ENCODE measurements at places on chromosomes 16 and 17.
A peak's percentile ranks its signal among the peaks of the same experiment; 100 is the strongest.

DNA sequence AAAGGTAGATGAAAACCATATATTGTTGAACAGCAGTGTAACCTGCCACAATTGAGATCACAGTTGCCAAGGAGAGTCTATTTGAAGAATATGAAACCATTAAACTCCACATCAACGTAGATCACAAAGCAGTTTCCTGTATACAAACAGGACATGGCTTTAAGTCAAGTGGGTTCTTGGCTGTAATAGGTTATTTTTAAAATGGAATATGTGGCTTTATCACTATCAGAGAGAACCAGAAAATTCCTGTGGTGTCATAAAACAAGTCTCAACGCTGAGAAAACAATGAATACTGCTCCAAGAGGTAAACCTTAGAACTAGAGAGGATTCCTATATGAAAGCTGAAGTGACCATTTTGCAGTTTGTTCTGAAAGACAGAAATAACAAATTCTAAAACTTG, 999.7 kb downstream of the CDH11 start:
- no peak for DNase-seq

DNA sequence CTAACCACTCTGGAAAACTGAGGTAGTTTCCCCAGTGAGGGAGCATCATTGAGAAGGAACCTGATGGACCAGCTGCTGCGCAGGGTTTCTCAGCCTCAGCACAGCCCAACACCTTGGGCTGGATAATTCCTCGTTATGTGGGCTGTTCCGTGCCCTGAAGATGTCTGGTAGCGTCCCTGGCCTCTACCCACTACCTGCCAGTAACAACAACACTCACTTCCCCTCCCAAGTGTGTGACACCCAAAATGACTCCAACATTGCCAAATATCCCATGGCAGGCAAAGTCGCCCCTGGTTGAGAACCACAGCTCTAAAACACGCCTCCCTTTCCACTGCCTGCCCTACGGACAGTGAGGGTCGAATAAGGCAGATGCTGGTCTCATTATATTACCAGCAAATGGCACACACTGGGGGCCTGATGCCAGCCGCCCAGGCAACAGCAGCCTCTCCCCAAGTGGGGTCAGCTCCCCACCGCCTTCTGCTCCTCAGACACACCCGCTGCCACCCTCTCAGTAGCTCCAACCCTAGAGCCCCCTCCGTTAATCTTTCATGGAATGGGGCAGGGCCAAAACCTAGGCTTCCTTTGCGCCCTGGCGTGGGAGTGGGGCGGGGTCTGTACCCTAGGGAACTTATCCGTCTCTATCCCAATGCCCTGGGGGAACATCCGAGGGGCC, 1.0 kb downstream of the RHBDF2 start:
- no peak for DNase-seq

DNA sequence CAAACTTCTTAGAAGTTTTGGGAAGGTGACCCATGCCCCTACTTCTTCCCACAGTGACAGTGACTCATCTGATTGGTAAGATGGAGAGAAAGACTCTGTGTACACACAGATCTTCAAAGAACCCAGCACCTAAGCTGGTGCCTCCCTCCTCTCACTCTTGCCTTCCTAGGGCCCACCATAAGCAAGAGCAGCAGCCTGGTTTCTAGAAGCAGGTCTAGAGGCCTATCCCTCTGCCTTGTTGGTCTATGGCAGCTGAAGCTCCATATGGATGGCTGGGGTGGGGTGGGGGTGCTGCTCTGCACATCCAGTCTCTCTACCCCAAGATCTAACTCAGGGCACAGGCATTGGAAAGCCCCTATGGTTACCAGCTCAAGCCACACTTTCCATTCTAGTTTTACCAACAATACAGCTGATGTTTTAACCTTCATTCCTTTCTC, 47.5 kb downstream of the STAT3 start:
- no peak for DNase-seq

DNA sequence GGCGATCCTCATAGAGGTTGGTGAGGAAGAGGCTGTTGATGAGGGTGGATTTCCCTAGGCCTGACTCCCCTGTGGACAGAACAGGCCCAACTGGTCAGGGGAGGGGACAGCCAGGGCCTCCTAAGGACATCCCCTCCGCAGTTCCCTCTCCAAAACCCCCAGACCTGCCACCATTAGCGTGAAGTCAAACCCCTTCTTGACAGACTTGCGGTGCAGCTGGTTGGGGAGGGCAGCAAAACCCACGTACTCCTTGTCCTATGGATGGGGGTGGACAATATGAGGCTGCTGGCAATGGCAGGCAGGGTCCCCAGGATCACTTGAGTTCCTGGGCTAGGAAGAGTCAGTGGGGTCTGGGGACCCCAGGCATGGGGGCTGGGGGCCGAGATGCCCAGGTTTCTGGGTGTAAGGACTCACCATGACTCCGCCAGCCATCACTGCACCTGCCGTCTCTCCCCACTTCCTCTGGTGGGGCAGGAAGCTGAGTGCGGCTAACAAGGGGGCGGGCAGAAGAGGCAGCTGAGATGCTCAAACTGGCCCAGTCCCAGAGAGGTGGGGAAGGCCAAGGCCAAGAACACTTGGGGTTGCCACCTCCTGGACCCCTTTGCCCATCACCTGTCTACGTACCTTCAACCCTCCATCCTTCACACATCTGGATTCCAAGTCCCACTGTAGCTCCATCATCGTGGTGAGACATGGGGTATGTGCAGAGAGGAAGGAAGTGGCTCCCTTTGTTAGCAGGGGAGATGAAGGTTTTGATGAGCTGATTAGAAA, at the start of gene SEPTIN1:
Gene SEPTIN1, minus strand, starts transcription at position 451 of the 771 bp plus-strand sequence. Its CDS starts 19 bp downstream, at position 432.
- DNase-seq, result no peak

DNA sequence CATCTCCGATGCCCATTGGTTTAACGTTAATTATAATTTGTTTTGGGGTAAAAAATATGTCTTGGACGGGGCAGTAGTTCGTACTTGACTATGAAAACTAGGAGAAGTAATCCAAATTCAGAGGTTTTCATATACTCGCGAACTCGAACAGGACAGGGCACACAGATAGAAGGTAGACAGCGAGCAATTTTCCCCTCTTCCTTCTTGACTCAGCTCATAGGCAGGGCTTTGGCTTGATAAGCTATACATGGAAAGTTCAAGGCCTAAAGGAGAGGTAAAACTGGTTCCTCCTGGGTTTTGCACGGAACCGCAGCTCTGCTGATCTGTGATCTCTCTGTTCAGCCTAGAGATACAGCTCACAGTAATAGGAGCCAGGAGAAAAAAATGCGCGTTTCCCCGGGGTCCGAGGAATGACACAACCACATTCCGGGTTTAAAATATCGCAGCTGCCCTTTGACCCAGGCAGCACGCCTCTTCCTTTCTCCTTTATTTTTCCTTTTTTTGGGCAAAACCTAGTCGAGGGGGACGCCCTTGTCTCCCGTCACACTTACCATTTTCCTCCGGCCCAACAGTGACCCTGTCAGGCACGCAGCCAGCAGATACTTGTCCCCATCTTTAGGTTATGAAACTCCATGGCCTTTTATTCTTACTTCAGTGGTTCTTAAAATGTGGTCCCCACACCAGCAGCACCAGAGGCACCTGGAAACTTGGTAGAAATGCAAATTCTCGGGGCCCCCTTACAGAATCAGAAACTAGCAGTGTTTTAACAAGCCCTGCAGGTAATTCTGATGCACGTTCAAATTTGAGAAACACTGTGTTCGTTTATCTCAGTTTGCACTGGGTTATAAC, 1.7 kb upstream of the LASP1 start:
- no peak for DNase-seq

DNA sequence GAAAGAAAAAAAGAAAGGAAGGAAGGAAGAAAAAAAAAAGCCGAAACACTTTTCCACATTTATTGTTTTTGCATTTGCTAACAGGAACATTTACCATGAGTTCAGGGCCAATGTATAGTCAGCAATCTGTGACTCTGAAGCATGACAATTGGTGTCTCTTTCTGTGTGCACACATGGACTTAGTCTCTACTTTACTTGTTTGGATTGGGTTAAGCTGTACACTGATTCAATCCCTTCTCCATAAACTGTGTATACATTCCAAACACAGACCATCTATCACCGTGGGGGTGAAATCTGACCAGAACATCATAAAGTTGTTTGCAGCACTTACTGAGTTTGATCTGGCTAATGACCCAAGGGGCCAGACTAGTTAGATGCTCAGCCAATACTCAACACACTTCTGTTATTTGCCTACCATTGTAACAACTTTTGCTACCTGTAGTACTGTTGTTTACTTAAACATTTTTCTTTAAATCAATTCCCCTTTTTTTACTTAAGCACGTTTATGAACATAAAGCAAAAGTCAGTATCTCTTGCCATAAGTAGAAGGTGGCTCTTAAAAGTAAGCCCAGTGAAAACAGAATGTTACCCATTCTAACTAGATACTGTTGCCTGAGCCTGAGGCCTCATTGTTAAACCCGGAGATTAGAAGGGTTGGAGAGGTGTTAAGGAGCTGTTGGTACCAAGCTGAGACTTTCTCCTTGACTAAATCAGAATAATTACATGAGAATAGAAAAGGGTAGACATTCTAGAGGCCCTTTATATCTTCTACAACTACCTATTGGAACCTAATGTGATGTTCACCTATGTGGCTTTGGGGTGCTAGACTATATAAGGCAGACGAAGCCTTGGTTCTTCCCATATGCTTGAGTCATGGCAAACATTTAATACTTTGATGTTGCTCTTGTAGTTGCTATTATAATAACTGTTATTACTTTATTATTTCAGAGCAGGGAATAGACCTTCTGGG, 41.8 kb downstream of the SCNN1B start:
- DNase-seq, result no peak

DNA sequence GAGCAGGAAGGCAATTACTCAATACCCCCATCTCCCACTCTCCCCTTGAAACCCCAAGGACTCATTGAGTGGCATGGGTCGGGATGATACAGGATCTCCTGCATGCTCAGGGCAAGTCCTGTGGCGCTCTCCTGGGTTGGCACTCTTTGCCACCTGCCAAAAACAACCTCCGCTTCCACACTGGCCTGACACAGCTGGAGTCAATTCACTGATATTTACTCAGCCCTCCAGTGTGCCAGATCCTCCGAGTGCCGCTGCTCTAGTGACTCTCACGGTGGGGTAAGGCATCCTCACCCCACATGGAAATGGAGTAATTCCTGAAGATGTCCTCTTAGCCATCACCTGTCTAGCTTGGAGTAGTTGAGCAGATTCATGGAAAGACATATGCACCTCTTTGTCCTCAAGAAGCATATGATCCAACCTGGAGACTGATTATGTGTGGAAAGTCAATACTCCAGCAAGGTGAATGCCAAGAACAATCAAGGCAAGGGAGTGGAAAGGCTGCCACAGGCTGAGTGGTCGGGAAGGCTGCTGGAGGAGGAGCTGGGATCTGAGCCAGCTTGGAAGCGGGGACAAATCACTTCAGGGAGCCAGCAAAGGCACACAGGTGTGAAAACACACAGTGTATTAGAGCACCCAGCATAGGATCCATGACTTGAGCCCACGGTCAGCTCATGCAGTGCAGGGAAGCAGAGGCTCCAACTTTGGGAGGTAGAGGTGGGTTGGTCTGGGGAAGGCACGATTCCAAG, 12.6 kb upstream of the GOSR2 start:
- DNase-seq, result no peak

DNA sequence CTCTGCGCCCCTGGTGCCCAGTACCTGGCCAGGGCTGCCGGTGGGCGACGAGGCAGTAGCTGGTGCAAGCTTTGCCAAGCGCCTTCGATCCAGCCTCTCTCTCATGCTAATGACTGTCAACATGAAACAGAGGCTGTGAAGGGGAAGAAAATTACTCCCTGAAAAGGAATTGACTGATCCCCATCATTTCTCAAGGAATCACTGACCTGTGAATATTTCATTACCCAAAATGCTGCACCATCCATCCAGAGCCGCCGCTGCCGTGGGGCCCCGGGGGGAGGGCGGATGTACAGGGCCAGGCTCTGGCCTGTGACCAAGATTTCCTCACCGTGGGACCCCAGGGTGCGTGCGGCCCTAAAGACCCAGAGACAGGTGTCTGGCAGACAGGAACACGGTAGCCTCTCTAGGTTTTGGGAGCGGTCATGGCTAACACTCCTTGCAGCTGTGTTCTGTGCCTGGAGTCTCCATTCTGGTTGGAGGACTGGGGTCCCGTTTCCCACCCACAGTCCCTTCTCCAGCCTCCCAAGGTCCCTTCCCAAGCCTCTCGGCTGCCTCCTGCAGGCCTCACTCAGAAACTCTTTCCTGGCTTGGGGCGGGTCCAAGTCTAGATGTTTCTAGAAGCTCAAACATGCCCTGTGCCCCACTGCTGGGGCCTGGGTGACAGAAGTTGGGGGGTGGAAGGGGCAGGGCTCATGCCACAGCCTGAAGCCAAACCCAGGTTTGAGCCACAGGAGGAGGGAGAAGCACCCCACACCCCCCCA, 73.3 kb downstream of the ENGASE start:
- no peak for DNase-seq

DNA sequence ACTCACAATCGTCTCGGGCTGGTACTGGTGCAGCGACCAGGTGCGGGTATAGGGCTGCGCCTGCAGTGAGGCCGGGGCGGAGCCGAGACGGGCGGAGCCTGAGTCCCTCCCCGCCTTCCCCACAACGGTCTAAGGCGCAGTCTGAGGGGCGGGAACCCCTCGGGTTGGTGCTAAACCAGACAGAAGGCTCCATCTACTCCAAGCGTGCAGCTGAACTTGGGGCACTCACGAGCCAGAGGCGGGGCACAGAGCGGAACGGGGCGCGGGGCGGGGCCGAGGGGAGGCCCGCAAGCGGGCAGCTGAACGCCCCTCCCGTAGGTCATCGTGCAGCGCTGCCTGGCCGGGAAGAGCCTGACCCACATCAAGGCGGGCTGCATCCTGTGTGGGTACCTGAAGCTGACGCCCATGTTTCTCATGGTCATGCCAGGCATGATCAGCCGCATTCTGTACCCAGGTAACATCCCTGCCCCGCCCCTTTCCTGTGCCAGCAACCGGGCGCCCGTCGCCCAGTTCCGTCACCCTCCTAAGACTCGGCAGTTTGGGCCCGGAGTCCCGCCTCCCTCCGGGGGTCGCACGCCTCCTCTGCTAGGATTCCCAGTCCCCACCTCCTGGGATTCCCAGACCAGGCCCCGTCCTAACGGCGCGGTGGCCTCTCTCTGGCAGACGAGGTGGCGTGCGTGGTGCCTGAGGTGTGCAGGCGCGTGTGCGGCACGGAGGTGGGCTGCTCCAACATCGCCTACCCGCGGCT, 5.0 kb downstream of the SLC5A2 start:
- DNase-seq, result peak; percentile 52

GRCh38 chr17:34156741-34157589, 98.1 kb upstream of the CCL2 start:
- no peak for DNase-seq

DNA sequence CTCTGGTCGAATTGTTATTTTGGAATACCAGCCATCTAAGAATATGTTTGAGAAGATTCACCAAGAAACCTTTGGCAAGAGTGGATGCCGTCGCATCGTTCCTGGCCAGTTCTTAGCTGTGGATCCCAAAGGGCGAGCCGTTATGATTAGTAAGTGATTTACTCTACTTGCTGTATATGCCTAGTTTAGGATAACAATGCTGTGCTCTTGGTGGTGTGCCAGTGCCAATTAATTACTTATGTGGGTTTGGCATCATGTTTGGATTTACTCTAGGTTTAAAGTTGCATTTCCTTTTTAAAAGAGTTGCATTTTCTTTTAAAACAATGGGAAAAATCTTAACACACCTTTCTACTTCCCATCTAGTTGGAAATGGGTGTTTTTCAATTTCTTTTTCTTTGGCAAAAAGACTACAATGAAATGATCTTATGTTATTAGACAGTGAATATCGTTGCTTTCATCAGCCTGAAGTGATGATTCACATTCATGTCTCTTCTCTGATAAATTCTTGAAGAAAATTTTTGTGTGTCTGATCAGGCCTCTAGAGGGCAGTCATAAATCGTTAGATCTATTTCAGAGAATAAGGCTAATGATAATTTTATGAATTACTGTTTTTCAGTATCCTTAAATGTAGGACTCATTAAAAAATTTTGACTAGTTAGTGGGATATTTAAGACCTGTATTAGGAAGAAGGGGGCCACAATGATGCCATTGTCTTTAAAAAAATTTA, 5.6 kb downstream of the SF3B3 start:
- DNase-seq, result no peak

GRCh38 chr16:20948444-20948843, 47.9 kb downstream of the LYRM1 start:
- DNase-seq, result no peak

Data from activated CD8-positive, alpha-beta memory T cell treated with anti-CD3 and anti-CD28 coated beads for 1 hour (primary cell).